CD4-positive, alpha-beta memory T cell (primary cell): ENCODE measurements at places on chromosomes 6 and 20. TPM values are rescaled to one million over a fixed set of nuclear protein-coding genes. Genes with fewer than 3 reads are reported as not detected.

The TAF4 gene
- polyA plus RNA-seq = 0.54 TPM

The NMBR gene
- not detected for polyA plus RNA-seq

The PDE7B gene
- polyA plus RNA-seq = 0.06 TPM

The LY6G5C gene
- 8.9 TPM for polyA plus RNA-seq

The SLC35B3 gene
- 17.2 TPM for polyA plus RNA-seq

The MTFR2 gene
- 0.55 TPM for polyA plus RNA-seq

The MROH8 gene
- polyA plus RNA-seq = 1.5 TPM

The DEFB126 gene
- polyA plus RNA-seq = not detected

The MYLK2 gene
- not detected for polyA plus RNA-seq

The SGK2 gene
- polyA plus RNA-seq = not detected

The LSM14B gene
- 1.2 TPM for polyA plus RNA-seq

DNA sequence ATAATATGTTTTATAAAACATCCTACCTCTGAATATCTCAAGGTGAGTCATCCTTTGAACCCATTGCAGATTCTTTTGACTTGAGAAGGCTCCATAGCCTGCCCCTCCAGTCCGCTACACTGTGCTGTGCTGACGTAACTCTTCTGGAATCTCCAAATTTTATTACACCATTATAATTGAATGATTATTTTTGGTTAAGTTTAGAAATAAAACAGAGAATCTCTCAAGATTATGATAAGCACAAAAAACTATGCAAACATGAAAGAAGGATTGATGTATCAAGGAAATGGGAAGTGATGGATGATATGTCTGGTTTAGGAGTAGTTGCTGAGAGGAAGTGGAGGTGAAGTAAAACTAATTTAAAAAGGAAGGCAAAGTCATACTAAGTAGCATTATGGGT is 1021.3 kb downstream of the HACE1 start:
- no peak for DNase-seq

- no peak for DNase-seq
Observed at GRCh38 chr6:1536526-1537429, 72.9 kb upstream of the FOXC1 start.

- no peak for DNase-seq
Observed at GRCh38 chr6:15843764-15844163, 180.9 kb upstream of the DTNBP1 start.

GRCh38 chr20:40744818-40745175 is 55.8 kb upstream of the MAFB start:
- no peak for DNase-seq

DNA sequence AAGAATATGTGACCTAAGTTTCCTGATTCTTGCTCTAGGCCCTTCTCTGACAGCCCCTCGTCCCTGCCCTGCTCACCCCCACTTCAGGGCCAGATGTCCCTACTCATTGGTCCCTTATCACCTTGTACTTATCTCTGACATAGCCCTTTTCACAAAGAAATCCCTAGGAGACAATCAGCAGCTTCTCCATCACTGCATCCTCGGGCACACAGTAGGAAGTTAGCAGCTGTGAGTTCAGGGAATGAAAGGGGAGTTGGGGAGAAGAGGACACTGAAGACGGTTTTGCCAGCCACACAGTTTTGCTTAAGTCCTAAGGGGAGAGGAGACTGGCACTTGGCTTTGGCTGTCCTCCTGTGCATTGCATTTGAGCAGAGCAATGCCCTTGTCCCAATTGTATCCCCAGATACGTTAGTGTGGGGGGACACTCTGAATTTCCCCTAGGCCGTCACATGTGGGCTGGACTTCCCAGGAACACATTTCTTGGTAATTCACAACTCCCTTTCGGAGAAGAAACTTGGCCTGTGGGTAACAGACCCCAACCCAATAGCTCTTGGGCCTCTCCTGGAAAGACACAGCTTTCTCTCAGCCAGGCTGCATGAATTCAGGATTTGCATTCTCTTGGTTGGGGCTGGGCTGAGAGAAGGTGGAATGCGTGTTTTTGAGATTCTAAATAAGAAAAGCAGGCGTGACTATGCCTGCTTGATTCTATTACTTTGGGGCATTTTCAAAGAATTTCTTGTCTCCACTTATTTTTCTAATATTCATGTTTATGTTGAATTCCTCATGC is 177.6 kb downstream of the UST start:
- DNase-seq = no peak

- DNase-seq = peak; percentile 39
Observed at GRCh38 chr6:125753218-125753936, 3.9 kb downstream of the HEY2 start.

DNA sequence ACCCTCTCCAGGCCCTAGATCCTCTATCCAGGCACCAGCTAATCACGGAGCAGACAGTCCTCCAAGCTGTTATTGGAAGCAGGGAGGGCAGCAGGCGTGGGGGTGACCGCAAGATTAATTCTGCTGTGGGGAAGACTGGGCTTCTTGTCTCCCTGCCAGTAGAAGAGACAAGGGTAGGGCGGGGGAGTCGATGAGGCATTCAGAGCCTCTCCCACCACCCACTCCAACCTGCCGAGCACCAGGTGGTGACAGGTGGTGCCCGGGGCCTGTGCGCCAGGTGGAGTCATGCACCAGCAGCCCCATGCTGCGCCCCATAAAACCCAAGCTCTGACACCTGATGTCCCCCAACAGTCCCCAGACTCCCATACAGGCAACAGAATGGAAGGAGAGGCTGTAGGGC is 89.6 kb downstream of the CDH22 start:
- DNase-seq = no peak

DNA sequence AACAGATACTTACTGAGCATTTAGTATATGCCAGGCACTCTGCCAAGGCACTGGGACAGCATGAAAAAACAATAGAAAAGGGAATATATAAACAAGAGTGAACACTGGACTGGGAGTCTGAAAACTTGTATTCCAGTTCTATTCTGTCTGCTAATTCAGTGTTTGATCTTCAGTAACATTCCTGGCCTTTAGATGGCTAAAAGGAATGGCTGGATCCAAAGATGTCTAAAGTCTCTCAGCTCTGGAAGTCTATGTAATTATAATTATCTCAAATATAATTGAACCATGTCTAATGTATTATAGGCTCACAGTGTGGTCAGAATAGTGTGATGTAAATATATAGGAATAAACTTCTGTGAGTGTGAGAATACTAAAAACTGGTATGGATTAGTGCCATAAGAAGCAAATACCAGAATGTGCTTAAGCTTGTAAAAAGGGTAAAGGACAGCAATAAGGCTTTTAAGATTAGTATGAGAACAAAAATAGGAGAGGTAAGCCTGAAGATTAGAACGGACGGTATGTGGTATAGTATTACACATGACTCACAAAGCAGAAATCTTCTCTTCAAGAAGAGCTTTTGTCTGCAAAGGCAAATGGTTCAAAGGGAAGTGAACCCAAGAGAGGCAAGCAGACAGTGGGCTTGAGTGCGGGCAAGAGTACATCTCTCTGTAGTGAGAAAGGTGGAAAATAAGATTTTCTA is 68.5 kb downstream of the TMEM200A start:
- no peak for DNase-seq

GRCh38 chr6:63640062-63640461 is 4.5 kb downstream of the PHF3 start:
- no peak for DNase-seq

- no peak for DNase-seq
Observed at GRCh38 chr20:14193443-14193842, 144.0 kb downstream of the FLRT3 start.

- no peak for DNase-seq
Observed at GRCh38 chr6:14671261-14671681, 553.7 kb downstream of the CD83 start.

DNA sequence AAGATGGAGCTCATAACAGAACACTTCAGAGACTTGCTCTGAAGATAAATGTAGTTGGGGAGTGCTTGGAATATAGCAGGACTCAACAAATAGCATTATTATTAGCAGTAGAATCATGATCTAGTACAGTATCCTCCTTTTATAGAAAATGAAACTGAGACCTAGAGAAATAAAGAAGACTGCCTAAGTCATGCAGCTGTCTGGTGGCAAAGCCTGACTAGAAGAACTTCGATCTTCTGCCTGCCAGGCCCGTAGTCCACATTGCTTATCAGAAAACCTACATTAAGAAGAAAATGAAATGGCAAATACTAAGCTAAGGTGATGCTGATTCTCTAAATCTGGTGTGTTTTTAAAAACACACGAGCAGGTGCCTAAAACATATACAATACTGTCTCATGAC is 46.4 kb upstream of the DST start:
- DNase-seq = no peak

GRCh38 chr6:168920289-168920688 is 333.4 kb downstream of the THBS2 start:
- no peak for DNase-seq

DNA sequence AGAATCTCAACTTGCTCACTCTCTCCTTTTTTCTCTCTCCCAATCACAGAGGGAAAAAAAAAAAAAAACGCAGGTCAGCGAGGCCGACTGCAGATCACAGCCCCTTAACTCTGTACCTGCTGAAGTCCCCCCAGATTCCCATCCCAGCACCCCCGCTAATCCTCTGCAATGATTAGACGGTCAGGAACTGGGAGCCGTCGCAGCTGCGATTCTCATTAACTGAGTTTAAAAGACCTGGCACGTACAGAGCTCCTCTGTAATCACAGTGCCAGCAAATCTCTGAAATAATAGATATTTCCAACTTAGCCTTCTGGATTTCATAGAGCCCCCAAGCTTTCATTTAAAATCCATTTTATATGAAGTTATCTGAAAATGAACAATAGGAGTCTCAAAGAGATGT is 84.4 kb downstream of the ANKRD60 start:
- no peak for DNase-seq

DNA sequence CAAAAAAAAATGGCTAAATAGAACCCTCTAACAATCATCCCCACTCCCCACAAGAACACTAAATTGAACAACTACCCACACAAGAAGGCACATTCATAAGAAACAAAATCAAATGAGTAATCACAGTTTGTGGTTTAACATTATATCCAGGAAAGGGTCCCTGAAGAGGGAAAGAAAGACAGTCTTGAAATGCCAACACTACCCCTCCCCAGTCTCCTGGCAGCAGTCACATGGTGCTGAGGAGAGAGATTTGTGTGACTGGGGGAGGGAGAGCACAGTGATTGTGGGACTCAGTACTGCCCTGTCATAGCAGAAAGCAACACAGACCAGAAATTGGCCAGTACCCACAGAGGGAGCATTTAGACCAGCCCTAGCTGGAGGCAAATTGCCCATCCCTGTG is 443.7 kb upstream of the BTBD3 start:
- no peak for DNase-seq

DNA sequence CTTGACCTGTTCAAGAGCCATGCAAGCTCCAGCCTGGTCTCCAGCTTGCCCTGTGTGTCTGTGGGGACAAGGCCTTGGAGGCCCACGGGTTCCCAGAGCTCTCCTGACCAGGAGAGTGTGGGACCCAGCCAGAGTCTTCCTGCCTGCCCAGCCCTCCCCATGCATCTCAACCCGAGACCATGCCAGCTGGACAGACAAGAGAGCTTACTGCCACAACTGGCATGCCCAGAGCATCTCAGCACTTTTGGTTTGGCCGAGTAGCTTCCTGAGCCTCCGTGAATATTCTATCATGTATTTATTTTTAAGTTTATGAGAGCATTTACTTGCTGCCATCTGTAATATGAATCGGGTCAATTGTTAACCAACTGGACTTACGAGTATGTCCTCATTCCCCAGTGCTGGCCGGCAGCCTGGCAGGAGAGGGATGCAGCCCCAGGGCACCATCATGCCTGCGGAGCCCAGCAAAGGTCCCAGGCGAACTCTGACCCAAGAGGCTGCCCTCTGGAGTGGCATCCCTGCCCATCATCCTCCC is 14.9 kb downstream of the IP6K3 start:
- no peak for DNase-seq

- no peak for DNase-seq
Observed at GRCh38 chr6:118198746-118199145, 291.7 kb downstream of the SLC35F1 start.

- DNase-seq = no peak
Observed at GRCh38 chr6:43772681-43773049, 2.7 kb downstream of the VEGFA start.
